ENCODE measurements at places on chromosomes 3 and 15.

DNA sequence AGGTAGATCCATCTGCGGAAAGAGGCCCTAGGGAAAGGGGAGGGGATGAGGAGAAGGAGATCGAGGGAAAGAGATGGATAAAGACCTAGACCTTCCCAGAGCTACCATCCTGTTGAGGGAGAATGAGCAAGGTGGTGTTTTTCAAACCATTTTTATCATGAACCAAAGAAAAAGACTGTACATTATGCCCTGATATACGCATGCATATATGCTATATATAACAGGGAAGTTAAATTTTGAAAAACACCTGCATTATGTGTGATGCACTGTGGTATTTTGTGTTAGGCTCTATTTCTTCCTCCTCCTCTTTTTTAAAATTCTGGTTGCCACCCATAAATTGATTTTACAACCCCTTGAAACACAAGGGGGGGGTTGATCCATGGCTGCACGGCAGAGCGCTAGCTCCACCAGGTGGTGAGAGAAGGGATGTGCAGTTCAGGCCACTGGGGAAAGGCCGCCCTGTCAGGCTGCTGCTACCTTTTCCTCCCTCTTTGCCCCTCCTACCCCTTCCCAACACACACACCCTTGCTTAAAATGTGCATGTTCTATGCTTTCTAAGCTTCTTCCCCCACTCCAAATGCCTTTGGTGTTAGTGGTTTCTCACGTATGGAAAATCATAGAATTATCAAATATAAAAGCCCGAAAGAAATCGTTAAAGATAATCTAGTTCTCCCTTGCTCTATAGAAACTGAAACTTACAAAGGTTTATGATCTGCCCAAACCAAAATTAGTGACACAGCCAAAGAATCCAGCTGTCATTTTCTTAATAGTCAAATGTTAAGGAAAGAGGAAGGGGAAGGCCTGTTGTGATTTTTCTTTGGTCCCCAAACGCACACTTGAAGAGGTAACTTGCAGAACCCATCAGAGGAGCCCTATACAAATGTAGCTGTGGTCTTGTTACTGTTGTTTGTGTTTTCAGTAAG, 262.0 kb upstream of the UMPS start:
- peak; percentile 28 for DNase-seq

GRCh38 chr15:74011610-74012009, 17.1 kb downstream of the PML start:
- DNase-seq: peak; percentile 63

DNA sequence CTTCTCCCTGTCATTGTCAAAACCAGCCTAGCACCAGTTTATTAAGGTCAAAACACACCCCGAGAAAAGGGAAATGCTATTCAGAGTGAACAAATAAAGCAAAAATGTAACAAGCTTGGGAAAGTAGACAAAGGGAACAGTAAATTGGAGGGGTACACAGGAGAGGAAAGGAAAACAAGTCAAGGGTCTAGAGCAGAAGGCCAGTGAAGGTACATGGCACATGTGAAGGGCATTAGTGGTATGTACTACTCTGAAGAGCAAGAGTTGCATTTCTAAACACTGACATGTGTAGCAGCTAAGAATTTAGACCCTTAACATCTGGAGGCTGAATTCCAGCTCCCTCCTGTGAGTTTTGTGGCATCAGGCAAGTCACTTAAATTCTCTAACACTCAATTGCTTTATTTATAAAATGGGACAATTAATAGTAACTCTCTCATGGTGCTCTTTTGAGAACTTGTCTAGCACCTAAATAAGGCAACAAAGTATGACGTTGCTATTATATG, 244.3 kb upstream of the ADAMTS9 start:
- DNase-seq: no peak

- DNase-seq: peak; percentile 99
These were observed 2.9 kb upstream of the USP3 start for GRCh38 chr15:63501256-63502089.

DNA sequence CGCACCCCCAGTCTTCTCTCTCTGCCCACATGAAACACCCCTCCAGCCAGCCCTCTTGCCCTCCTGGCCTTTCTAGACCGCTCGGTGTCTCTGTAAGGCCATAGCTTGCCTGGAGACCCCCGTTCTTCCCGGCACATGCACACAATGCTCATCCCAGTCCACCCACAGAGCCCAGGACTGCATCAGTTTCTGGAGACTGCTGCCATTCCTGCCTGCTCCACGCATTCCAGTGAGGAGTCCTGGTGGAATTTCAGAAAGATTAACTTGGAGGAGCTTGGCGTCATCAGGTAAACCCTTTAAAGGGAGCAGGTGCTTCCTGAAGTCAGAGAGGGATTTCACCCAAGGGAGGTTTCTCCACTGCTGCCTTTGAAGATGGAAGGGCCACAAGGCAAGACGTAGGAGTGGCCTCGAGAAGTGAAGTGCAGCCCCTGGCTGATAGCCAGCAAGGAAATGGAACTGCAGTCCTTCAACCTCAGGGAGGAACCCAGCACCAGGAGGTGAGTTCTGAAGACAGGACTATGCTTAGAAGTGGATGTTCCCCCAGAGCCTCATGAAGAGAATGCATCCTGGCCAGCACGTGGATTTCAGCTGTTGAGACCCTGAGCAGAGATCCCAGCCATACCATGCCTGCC, 19.2 kb downstream of the SLC41A3 start:
- DNase-seq: no peak

- peak; percentile 96 for DNase-seq
These were observed 42.8 kb downstream of the MYO5C start for GRCh38 chr15:52252781-52253180.

GRCh38 chr3:107377151-107377550, at the start of gene CCDC54:
TSS of gene CCDC54 (plus strand) at chr3:107377439. CDS start at chr3:107377588, 149 bp downstream.
- peak; percentile 31 for DNase-seq

- DNase-seq: no peak
These were observed 130.1 kb upstream of the STAC start for GRCh38 chr3:36250191-36250590.

DNA sequence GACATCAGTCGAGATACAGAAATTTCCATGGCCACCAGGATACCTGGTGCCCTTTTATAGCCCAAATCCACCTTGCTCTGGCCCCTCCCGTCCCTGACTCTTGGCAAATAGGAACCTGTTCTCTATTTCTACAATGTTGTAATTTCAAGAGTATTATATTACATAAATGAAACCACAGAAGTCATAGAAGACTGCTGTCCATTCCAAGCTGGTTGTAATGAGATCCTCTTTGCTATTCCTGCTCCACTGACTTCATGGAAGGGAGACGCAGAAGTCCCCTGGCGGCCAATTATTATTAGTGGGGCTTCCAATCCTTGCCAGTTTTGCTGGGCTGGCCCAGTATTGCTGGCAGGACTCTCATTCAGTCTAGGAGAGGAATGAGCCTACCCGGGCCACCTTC, 26.6 kb downstream of the DCP1A start:
- peak; percentile 55 for DNase-seq

DNA sequence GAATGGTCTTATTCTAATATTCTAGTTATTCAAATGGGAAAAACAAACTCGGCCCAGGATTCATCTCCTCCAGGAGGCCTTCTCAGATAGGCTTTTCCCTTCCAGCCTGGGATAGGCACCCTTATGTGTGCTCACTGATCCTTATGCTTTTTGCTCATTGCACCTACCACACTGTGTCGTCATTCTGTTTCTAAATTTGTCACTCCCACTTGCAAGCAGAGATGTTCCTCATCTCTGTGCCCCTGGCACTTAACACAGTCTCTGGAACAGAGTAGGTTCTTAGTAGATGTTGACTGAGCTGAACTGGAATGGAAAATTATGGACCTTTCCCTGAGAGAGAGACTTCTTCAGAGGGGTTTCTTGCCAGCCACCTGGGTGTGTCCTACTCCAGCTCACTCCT, 18.7 kb upstream of the SPG11 start:
- DNase-seq: no peak

- DNase-seq: no peak
These were observed 24.5 kb downstream of the NTRK3 start for GRCh38 chr15:88231909-88232644.

GRCh38 chr3:138082085-138082991, 33.1 kb downstream of the DZIP1L start:
- peak; percentile 81 for DNase-seq

DNA sequence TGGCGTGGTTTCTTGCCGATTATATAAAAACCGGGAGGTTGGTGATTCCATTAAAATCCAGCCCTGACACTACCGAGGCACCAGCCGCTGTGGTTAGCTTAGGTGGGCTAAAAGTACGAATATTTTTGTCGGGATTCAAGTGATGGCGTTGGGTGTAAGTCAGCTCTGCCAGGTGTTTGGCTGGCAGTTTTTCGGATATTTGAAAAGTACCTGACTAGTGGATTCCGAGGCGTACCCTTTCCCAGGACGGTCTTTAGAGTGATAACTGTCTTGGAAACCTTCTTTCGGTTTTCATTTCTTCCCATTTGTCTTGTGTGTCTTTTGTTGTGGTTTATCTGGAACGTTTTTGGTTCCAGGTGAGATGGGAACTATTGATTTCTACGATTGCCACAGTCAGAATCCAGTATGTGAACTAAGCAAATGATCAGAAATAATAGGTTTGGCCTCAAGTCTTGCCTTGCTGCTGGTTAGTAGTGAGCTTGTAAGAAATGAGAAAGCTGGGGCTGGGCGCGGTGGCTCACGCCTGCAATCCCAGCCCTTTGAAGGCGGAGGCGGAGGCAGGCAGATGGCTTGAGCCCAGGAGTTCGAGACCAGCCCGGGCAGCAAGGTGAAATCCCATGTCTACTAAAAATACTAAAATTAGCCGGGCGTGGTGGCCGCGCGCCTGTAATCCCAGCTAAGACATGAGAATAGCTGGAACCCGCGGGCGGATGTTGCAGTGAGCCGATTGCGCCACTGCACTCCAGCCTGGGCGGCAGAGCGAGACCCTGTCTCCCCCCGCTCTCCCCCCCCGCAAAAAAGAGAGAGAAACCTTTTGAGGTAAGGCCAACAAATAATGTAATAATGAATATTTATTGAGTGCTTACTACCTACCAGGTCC, 1.4 kb downstream of the FYTTD1 start:
- peak; percentile 48 for DNase-seq

DNA sequence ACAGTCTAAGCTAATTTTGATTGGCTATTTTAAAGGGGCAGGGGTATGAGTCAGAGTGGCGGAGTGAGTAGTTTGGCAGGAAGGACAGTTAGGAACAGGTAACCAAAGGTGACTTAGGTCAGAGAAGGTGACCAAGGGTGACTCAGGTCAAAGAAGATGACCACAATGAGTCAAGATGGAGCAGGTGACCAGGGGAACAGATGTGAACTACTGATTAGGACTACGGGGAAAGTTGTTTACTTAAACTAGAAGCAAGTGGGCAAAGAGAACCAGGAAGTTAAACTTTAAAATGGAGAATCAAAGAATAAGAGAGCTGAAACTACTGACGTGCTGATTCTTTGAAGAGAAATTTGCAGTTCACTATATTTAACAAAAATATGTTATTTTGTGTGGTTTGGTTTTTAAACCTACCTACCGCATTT, 14.1 kb upstream of the CA12 start:
- no peak for DNase-seq

DNA sequence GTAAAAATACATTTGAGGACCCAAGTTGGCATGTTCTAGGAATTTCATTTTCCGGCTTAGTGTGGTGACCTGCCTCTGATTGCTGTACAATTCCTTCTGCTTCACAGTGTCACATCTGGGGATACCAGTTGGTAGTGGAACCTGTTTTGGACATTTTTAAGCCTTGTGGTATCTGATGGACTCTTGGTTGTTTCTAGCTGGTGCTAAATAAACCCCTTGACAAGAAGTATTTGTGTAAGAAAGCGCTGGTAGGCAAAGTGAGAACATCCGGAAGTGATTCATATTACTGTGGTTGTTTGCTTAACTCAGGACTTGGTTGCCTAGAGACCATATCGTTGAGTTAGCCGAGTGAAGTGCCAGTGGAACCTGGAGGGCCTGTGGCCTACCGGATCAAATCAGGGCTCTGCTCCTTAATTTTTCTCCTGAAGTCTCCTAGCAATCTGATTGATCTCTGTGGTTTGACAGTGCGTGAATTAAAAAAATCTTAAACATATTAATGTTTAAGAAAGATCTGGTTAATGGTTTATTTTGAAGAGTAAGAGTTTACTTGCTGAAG, 12.8 kb downstream of the IQGAP1 start:
- DNase-seq: peak; percentile 94

DNA sequence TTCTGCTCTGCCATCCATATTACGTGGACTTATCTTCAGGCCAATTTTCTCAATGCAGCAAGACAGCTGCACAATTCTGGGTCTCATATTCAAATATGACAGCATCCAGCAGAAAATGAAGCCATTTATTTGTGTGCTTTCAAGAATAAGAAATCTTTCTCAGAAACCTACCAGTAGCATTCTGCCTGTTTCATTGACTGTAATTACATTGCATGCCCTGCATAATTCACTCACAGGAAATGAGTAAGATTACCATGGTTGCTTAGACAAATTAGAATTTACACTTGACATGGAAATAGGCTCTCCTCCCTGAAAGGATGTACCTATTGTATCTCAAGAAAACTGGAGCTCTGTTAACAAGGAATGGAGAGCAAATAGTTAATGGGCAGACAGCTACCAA, 346.6 kb upstream of the DCBLD2 start:
- peak; percentile 24 for DNase-seq

- DNase-seq: peak; percentile 75
These were observed 8.8 kb upstream of the CPOX start for GRCh38 chr3:98602078-98602678.

DNA sequence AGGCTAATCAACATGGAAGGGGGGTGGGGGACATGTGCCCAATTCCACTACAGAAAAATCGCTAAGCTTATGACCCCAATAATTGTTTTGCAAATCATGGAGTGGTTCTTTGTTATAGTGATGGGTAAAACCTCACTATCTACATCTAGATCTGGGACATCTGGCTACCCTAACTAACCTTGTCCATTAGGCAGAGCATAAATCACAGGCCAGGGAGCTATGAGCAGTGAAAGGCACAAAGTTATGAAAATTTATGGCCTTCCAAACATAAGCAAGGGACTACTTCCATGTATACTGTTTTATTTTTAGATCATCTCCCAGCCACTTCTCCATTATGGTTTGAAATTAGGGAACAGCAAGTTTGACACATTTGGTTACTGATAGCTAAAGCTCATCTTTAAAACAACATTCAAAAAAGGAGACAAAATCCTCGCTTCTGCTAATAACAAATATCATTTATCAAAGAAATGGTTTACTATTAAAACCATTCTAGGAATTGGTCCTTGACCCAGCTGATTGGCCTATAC, 78.3 kb downstream of the RSL24D1 start:
- no peak for DNase-seq

DNA sequence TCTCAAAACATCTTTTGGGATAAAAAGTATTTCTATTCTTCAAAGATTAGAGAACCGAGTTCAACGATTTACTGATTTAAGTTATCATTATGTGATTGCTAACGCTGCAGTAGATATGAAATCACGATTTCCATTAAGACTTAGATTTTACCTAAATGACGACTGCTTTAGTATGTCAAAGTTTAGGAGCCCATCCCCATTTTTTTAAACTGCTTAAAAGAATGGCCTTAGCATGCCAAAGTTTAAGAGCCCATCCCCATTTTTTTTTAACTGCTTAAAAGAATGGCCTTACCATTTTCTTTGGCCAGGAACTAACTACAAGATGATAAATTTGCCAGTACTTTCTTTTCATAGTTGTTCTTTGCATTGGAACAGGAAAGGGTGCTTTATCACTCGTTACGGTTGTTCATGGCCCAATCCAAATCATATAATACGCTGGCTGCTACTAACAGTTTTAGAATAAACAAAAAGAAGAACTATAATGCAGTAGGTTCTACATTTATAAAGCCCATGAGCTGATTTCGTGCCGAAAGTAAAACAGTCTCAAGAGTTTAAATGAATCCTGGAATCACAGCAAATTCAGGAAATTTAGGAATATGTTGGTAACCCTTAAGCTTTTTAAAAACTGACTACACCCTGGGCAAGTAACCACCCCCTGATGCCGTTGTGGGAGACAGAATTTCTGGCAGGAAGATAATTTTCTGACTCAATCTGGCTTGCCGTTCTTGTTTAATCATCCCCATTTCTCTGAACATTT, 869 bp upstream of the TSC22D2 start:
- peak; percentile 88 for DNase-seq

Data from fibroblast of mammary gland (primary cell).